Kidney (tissue), 22 donors: ENCODE measurements at places on chromosomes 12 and 14. TPM values are rescaled to one million over a fixed set of nuclear protein-coding genes. Genes with fewer than 3 reads are reported as not detected.

FGF6 gene
- total RNA-seq: not detected

IAPP gene
- not detected for total RNA-seq

DNA sequence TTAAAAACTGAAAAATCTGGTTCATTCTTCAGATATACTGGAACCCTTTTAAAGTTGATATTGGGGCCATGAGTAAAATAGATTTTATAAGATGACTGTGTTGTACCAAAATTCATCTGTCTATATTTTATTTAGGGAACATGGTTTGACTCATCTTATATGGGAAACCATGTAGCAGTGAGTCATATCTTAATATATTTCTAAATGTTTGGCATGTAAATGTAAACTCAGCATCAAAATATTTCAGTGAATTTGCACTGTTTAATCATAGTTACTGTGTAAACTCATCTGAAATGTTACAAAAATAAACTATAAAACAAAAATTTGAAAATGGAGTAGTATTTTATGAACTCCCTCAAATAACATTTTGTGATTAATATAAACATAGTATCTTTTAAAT is 14.2 kb downstream of the PTGER2 start:
- no peak for DNase-seq

DNA sequence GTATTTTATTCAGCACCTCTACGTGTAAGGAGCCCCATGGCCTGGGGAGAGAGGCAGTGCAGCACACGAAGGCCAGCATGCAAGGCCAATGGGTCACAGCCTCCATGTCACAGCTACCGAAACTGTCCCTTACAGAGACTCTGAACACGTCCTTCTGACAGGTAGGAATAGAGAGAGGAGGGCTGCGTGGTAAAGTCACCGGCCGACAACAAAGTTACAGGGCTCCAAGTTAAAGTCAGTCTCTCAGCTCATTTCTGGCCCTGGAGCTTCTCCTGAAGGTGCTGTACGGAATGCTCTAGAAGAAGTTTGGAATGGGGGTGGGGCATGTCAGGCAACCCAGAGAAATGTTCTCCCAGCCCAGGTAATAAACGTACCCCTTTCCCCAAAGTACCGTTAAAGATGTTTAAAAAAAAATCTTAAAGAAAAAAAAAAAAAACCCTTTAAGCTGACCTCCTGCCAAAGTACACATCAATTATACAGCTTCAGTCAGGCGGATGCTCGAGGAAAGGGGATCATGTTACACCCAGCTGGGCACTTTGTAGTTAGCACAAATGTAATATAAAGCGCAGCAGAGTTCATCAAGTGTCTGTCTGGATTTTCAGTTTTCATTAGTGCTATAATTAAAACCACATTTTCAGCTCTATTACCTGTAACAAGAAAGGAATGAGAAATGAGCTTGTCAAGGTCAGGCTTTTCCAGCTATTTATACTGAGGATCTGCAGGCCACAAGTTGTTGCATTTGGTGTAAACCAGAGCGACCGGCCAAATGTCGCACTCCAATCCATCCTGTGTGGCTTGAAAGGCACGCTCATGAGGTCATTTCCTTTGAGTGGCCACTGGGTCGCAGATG is 53.3 kb upstream of the CDKN3 start:
- DNase-seq: peak; percentile 95

DNA sequence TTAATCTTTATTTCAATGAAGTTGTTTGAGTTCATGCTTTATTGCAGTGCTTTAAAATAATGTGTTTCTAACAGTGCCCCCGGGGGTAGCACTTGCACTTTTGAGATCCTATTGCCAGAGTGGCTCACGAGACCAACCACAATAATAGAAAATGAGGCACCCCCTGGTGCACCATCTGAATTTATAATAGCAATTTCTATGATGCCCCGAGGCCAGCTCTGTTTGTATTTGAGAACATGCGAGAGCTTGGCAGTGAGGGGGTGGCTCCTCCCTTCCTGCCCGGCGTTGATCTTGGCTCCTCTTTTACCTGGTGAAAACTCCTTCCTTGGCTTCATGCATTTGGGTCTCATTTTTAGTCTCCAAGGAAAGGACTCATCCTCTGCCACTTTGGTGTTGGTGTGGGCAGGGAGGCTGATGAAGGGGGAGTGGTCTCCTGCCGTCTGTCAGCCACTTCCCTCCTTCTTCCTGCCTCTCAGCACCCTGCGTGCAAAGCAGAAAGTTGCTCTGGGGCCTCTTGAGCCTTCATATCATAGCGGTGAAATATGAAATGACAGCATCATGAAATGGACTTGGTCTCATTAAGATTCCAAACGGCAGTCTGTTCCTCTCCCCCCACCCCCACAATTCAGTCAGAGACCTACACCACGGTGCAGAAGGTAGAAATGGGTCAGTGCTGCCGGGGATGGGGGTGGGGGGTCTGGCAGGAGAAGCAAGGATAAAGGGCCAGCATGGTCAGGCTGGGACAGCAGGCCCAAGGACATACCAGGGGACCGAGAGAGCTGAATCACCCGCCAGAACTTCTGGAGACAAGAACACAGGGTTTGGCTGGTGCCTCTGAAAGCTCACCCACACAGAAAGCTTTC is 17.7 kb upstream of the NRXN3 start:
- no peak for DNase-seq
